ENCODE measurements at places on chromosomes 7 and 10.

DNA sequence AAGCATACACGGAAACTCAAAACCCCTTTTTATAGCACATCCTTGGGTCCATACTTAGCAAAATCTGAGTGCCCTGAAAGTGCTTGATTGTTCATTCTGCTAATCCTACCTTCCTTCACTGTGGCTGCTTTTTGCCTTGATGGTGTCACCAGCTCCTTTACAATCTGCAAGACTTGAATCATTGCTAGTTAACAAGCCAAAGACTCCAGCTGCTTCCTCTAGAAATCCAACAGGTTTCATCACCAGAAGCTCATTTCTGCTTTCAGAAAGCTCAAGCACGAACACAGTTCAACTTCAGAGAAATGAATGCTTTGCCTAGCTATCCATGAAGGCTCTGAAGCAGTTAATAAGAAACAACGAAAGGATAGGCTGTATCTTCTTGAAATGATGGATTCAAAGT is 38.0 kb downstream of the USP6NL start:
- DNase-seq = no peak

DNA sequence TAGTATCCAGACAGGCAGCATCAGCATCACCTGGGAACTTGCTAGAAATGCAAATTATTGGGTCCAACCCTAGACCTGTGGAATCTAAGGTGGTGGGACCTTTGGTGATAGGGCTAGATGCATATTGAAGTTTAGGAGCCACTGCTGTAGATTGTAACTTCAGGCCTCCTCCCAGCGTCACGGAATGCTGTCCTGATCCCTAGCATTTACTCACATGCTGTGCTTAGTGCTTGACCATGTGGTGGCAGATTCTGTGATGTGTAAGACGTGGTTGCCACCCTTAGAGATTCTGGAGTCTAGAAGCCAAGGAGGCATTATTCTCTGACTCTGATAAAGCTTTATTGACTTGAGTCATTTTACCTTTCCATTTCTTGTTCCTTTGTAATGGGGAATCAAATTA is 13.5 kb downstream of the AHR start:
- DNase-seq = no peak

GRCh38 chr10:93026072-93026471 is 34.5 kb upstream of the CYP26C1 start:
- no peak for DNase-seq

DNA sequence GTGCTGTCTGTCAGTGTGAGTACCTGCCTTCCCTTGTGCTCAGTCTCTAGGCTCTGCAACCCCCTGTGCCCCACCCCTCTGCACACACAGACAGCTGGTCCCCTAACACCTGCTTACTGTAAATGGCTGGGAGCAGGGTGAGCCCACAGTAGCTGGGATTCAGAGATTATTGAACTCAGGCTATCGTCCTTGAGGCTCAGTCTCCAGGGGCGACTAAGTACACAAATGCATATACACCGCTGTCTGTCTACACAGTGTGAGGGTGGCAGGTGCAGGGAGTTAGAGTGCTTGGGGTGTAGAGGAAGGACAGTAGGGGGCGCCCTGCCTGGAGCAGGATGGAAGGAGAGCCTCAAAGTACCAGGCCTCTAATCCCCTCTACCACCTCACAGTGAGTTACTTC is 12.9 kb downstream of the UPP1 start:
- DNase-seq = no peak

DNA sequence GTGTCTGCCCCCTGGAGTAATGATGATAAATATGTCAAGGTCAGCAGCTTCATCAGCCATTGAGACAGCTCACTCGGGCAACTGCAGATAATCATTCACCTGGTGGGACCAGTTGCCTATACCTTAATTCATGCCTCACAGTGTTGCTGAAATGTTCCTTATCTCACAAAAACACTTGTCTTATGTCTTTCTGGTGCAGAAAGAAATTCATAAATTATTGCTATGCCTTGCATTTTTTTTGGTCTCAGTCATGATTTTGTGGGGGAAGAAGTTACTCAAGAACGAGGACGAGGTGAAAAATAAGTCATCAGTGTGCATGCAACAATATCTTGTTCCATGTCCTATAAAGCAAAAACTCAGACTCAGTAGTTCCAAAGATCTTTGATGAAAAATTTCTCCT is 16.0 kb downstream of the TRIL start:
- no peak for DNase-seq

- no peak for DNase-seq
Measured at GRCh38 chr10:100730725-100731406, 14.5 kb upstream of the PAX2 start.

GRCh38 chr10:123295644-123296043 is 141.4 kb downstream of the BUB3 start:
- DNase-seq = no peak

DNA sequence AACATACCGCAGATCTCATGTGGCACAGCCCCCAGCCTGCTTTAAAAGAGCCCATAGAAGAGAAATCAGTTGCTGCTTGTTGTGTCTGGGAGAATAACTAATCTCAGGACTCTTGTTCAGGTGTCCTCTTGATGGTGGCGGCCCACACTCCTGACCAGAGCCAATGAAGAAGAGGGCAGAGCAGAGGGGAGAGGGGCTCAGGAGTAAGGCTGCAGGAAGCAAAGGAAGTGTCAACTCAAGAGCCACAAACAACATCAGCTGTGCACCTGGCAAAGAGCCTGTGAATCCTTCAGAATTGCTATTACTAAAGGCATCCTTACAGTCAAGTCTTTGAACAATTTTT is 59.8 kb upstream of the PTN start:
- DNase-seq = no peak

GRCh38 chr7:139893461-139893860 is 64.4 kb downstream of the TBXAS1 start:
- no peak for DNase-seq
